Karpas-422 (cell line): ENCODE measurements at places on chromosomes 5 and 9. TPM values are rescaled to one million over a fixed set of nuclear protein-coding genes. Genes with fewer than 3 reads are reported as not detected.

DNA sequence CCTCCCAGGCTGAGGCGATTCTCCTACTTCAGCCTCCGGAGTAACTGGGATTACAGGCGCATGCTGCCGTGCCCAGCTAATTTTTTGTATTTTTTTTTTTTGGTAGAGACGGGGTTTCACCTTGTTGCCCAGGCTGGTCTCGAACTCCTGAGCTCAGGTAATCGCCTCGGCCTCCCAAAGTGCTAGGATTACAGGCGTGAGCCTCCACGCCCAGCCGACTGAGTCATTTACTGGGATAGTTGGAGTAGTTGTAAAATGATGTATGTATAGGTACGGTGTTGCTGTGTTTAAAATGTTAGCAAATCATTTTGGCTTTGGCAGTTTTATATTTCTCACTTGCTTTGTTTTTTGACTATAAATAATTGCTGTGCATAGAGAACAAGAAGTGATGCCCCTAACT is 209.4 kb downstream of the ADAMTSL1 start:
- DNase-seq = no peak

The DOCK2 gene
- 199 and 255 TPM in 2 replicates for total RNA-seq

The TOMM5 gene
- total RNA-seq = 262 and 265 TPM in 2 replicates

The LHX2 gene
- not detected in 2 replicates for total RNA-seq

DNA sequence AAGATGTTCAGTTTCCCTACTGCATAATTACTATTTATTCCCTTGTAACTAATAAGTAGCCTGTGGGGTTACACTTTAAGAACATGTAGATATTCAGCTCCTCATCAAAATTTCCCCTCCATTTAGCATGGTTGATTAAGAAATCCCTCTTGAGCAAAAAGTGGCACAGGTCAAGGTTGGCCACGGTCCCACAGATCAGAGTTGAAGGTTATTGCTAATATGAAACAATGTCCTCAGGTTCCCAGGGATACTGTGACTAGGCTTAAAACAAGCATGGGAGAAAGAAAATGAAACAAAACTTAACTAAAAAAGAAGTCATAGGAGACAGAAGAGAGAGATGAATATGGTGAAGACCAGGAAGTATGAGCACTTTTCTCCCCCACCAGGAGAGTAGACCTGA is 64.2 kb downstream of the RFK start:
- no peak for DNase-seq

- no peak for DNase-seq
Observed at GRCh38 chr9:112408275-112408674, 28.4 kb downstream of the HSDL2 start.

- no peak for DNase-seq
Observed at GRCh38 chr9:98491828-98492227, 216.9 kb downstream of the GABBR2 start.

DNA sequence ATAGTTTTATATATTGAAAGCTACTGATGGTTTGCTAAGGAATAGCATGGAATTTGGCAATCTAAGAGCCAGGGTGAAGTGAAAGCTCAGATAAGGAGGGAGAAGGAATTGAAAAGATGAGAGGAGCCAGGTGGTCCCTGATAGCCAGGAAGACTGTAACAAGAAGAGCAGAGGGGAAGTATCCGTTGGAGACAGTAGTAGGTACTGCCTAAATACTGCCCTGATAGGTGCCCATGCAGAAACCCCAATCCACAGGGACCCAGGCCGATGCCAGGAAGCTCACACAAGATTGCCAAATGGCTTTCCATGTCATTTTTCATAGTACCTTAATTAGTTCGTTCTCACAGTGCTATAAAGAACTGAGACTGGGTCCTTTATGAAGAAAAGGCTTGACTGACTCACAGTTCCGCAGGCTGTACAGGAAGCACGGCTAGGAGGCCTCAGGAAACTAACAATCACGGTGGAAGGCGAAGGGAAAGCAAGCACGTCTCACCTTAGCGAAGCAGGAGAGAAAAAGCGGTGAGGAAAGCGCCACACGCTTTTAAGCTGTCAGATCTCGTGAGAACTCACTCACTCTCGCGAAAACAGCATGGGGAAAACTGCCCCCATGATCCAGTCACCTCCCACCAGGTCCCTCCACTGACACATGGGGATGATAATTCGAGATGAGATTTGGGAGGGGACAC is 13.0 kb downstream of the ACTL7B start:
- DNase-seq = no peak

DNA sequence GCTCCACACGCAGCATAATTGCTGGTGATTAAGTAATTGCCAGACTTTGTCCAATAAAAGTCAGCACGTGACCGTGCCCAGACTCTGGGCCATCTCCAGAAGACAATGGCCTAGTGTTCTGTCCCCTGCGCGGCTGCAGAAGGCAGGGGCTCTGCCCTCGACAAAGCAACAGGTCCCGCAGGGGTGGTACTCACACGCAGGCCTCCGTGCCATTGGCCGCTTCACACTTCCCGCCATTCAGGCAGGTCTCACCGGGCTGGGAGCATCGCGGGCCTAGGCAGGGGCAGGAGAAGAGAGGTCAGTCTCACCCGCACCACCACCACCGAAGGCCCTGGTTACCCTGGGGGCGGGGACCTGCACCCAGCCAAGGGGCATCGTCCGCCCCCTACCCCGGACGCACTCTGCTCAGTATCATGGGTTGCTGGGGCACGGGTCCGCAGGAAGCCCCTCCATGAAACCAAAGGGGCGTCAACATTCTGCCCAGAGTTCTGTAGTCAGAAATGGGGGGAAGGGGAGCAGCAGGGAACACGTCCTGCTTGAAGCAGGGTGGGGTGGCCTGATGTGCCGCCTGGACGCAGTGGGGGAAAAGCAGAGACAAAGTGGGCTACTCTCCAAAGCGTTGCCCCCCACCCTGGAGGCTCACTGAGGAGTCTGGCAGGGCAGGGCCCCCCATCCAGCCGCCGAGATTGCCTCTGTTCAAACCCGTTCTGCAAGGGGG is 1.9 kb downstream of the NOTCH1 start:
- no peak for DNase-seq

DNA sequence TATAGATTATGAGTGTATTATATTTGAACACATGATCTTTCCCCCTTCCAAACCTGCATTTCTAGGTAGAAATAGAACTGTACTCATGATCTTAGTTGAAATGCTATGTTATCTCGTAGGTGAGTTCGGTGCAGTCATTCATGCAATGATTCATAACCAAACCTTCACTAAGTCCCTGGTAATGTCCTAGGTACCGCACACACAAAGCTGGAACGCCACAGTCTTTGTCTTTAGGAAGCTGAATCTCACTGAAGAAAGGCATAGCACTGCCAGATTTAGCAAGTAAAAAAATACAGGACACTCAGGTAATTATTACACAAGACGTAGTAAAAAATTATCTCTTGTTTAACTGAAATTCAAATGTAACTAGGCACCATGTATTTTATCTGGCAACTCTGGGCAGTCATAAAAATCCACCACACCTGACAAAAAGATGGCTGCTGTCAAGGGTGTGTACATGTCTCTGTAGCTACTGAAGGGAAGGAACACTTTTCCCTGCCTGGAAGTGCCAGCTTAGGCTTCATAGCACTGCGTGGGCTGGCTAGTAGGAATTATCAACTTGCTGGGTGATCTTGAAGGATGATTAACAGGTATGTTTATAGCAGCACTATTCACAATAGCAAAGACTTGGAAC is 28.0 kb upstream of the TXN start:
- no peak for DNase-seq

GRCh38 chr9:70590315-70590677 is 175.8 kb upstream of the KLF9 start:
- no peak for DNase-seq

DNA sequence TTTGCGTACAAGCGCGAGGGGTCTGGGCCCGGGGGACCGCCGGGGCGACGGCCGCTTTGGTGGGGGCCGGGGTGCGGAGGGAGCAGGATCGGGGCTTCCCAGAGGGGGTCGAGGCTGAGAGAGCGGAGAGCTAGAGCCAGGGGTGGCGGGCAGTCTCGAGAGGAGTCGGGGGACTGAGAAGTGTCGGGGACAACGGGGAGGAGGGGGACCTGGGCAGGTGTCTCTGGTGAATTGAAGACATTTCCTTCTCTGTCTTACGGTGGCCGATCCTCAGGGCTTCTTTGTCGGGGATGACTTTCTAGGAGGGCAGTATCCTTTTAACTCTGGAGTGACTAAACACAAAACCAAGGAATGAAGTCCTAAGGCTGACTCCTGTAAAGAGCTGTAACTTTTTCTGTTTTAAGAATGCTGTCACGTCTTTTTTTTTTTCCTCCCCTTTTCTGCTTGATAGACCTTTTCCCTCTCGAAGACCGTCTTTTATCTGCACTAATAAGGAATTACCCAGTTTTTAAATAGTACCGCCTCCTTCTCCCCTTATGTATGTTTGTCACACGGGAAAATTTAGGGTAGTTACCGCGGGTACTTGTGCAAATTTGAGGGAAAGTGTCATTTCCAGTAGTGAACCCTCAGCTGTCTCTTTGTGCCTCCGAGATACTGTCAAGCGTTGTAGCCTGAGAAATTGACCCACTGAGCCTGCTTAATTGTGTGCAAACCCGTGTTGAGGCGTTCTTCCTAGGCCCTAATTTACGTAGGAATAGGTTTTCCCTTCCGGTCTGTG is 822 bp downstream of the DENND4C start:
- DNase-seq = peak; percentile 60

DNA sequence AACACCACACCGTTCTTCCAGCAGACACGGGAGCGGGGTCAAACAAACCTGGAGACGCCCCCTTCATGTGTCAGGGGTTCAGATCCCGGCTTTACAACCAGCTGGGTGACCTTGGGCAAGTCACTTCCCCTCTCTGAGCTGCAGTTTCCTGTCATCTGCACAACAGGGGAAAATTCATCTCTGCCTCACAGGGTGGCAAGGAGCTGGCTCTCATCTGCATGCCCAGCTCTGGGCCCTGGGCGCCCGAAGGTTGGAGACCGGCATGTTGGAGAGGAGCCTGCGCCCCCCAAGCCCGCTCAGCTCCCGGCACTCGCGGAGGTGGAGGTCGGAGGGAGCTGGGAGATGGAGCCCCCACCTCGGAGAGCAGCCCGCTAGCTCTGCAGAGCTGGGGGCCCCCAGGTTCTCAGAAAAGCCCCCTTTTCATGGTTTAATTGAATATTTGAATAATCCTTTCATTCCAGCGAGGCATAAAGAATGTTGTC is 20.4 kb downstream of the NR5A1 start:
- no peak for DNase-seq

DNA sequence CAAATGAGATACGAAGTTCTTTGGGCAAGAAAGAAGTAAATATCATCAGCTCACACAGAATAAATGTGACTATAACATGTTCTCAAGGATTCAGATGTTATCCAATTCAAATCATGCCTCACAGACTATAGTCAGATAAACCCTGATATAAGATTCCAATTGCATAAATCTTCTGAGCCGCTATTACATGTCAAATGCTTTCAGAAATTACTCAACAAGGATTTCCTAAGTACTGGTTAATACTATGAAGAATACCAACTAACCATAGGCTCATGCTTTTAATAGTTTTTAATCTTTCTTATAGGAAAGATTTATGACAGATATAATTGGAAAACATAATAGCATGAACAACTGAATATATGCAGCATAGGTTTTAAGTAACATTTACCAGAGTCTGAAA is 73.6 kb downstream of the BAAT start:
- no peak for DNase-seq

The PCDHA1 gene
- total RNA-seq = not detected in 2 replicates
